ENCODE measurements at places on chromosomes 1 and 21.

DNA sequence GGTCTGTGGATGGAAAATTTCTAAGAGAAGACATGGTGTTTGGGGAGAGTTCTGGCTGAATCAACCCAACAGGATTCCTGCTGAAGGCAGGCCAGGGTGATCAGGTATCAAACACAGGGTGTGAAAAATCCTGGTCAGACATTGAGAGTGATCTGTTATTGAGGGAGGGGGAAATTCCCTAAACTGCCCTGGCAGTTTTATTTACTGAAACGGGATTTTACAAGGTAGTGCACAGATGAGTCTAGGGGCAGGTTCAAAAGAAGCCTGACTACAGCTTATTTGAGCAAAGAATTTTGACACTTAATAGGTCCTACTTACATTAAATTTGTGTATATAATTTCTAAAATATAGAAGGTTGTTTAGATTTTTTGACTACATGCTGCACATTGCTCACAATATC is 569.4 kb upstream of the RGS18 start:
- no peak for DNase-seq

DNA sequence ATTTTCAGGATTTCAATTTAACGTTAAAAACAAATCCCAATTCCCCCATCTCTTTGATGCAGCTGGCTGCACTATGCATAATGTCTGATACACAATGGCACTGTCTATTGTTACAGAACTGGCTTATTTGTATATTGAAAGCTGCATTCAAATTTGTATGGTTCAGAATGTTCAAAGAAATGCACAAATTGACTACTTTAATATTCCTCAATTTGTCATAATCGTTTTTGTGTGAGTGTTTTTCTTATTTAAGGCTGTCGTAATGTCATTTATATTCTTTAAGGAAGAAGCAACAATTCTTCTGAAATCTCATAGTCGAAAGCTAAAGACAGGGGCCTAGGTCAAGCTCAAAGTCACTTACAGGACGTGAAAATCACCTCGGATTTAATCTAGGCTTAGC is 341.4 kb upstream of the ZRANB2 start:
- DNase-seq, result no peak

DNA sequence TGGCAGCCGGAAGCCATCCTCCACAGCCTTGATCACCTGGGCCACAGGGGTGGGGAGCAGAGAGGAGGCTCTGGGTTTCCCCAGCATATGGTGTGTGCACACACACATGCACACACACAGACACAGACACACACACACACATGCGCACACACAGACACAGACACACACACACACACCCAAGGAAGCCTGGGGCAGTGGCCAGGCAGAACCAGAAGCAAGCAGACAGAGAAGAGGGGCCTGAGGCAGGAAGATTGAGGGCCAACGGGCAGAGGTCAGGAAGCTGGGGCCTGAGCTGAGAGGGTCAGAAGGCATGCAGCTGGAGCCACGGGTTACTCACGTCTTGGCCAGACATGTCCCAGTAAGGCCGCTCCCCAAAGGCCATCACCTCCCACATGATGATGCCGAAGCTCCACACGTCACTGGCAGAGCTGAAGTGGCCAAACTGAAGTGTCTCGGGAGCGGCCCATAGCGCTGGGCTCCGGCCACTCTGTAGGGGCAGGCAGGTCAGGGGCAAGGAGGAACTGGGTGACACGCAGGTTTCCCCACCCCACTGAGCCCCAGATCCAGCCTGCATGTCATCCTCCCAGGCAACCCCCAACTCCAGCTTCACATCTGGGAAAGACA is 27.4 kb downstream of the CDCA8 start:
- DNase-seq, result no peak

GRCh38 chr1:220890602-220891001 is 11.4 kb downstream of the HLX start:
- no peak for DNase-seq

GRCh38 chr1:159916242-159917051 is 8.9 kb downstream of the TAGLN2 start:
- DNase-seq, result peak; percentile 42

- DNase-seq, result no peak
Observed at GRCh38 chr1:201557572-201557958, 18.6 kb downstream of the NAV1 start.

- DNase-seq, result no peak
Observed at GRCh38 chr1:68339505-68339904, 107.2 kb upstream of the WLS start.

- no peak for DNase-seq
Observed at GRCh38 chr1:2628933-2629626, 3.7 kb downstream of the MMEL1 start.

DNA sequence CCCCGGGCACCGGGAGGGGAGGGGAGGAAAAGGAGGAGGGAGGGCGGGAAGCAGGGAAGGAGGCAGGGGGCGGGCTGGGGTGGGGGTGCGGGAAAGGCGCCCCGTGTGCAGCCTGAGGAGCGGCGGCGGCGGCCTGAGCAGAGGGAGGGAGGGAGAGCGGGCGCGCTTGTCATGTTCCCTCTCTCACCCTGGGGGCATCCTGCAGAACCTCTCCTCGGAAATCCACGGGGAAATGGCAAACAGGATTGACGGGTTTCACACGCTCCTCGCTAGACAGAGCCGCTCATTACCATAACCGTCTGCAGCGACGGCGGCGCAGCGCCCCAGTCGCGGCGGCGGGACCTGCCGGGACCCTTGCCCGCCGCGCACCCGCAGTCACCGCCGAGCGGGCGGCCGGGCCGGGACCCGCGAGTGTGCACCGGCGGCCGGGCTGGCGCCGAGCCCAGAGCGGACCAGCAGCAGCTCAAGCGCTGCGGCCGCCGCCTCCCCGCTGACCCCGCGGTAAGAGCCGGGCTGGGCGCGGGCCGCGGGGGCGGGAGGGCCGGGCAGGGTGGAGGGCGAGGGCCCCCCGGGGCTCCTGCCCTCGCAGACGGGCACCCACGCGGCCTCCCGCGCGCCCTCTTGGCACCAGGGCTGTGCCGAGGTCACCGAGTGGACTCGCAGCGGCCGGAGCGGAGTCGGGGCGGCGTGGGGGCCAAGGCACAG is at the start of gene SERTAD4:
TSS of gene SERTAD4 (plus strand) at position 286 of the 705 bp plus-strand sequence. CDS start 5,165 bp downstream, outside the sequence.
- DNase-seq, result no peak

GRCh38 chr1:66402194-66402593 is 131.8 kb upstream of the SGIP1 start:
- no peak for DNase-seq

DNA sequence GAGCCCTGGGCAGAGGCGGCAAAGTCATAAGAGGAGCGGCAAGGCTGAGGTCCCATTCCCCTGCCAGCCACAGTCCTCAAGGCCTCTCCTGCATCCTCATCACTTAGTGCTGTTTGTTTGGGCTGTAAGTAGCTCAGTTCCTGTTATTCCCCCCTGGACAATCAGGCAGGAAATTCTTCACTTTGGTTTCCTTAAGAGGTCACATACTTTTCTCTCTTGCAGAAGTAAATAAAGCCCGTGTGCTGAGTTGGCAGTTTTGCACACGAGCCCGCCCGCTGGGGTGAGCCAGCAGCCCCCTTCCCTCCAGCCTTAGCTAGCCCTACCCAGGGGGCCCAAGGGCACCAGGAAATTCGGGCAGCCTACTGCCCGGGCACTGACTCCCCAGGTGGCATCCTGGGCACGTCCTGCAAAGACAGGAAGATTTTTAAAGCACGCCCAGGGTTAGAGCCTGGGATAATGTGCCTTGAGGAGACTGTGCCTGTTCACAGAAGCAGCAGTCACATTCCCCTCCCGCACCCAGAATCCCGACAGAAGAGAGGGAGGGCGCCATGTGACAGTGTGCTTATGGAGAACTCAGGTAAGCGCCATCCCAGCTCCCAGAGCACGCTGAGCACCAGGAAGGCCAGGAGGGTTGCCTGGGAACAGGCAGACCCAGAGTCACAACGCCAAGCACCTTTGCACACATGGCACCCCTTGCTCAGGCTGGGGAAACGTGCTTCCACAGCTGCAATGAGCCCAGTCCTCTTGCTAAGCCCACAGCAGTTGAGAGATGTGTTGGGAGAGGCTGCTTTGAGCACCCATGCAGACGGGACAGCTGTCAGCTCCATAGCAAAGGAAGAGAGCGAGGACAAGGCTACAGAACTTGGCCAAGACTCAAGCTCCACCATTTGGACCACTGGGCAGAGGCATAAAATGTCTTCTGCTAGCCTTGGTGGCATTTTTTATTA is 144.5 kb upstream of the TMEM51 start:
- DNase-seq, result no peak

All from GM04504 (cell line).